ENCODE measurements at places on chromosomes 5 and 9.

DNA sequence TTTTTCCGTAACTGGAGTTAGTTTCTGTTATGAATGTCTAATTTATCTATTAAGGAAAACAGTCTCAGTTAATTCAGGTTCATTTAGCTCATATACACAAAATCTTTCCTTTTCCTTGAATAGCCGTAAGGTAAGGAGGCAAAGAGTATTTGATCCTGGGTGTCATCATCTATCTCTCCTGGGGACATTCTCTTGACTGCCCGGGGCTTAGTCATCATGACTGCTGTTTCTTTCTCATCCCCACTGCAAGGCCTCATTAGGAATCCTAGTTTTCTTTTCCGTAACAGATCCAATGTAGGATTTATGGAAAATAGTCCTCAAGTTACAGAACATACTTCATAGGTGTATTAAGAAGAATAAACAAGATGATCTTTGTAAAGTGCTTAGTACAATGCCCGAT lies 134.9 kb upstream of the CHD1 start:
- DNase-seq: no peak

DNA sequence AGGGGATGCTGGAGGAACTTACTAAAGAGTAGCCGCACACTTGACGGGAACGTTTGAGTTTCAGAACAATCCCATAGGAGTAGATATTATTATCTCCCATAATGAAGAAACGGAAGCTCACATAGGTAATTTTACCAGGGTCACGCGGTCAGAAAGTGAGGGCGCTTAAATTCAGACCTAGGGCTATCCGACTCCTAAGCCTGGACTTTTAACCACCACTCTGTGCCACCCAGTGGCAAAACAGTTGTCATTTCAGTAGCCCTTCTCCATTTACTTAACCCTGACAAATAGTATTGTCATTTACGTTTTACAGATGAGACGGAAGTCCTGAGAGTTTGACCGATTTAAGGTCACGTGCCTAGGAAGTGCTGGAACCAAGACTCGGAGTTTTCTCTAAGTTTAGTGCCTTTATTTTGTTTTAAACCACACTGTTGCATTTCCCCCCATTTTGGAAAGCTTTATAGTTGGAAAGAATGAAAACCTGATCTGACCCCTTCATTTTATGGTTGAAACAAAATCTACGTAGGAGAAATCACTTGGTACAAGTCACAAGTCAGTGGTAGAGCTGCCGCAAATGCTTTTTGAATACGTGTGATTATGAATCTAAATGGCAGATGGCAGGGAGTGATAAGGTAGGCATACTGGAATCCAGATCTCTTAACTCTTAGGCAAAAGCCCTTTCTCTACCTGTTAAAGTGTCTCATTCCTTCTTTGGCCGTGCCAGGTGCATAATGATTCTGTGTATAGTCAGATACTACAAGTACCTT lies 650 bp downstream of the MRRF start:
- peak; percentile 32 for DNase-seq

DNA sequence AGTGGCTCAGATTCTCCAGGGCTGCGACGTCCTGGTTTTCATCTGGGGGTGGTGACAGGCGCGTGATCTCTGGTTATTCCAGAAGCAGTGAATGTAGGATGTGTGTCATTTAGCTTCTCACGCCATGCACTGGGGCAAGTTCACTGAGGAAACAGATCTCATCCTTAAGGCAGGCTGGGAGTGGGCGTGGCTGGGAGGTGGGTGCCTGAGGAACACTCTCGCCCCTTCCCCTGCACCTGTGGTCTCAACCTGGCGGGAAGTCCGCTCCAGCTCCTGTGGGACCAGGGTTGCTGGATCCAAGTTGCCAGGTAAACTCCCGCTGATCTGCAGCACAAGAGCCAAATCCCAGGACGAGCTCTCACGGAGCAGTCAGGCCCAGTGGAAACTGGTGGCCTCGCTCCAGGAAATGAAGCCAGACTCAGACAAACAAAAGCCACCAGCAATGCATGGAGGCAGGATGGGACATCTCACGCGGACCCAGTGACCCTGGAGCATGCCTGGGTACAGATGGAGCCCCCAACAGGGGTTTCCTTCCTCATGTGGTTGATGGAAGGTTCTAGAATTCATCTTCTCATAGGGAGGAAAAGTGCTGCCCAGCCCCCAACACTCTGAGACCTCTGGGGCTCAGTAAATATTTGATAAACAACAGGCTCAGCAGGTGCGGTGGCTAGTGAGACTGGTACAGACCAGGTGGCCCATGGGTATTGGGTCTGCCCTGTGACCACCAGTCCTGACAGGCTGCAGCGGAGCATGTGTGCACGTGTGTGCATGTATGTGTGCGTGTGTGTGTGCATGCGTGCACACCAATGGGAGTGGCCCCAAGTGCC lies 16.3 kb upstream of the SLC12A7 start:
- DNase-seq: peak; percentile 88

DNA sequence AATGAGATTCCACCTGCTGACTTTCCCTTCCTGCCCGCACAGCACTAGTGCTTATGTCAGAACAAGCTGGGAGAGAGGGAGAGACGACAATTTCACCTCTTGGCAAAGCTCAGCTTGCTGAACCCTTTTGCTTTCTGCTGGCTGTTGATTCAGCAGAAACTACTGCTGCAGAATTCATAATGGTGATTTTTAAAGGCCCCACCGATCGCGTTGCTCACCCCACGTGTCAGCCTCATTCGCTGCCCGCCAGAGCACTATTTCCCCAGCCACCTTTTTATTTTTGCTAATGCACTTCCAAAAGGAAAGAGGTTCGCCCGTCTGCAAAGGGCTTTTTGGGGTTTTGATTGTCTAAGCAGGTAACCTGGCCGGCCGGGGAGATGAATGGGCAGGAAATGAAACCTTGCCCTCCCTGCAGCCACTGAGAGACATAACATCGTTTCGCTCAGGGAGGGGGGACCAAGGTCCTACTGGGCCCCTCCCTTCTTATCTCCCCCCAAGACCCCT lies 1.3 kb downstream of the PPP2R2B start:
- no peak for DNase-seq

DNA sequence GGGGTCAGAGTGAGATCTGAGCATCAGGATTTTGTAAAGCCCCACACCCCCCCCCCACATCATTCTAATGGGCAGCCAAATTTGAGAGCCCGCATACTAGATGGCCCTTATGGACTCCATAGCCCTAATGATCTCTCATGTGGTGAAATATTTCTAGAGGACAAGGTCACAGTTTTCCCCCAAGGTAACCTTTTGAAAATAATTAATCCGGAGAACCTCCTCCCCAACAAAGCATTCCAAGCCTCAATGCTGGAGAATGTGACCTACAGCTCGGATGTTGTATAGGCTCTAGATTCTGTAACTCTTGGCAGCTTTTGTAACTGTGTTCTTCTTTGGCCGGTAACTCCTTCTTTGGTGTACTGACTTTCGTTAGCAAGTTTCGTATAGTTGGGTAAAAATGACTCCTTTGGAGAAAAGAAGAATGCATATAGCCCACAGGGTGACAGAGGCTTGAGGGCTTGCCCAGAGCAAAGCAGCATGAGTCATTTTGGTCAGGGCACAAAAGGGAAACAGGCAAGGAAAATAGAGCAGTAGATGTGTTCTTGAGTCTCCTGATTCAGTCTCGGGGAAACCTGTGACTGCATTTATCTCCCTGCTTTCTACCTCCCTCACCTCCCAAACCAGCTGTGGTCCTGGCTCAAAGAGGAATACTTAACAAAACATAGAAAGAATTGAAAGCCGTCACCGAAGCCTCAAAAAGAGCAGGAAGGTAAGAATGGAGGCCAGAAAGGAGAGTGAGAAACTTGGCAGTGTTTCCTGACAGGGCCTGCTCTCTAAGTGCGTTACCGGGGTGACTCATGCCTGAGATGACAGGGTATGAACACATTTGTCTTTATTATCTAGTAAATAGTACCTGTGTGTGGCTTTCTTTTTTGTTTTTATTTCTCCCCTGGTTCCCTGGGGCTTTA lies 6.6 kb upstream of the XPA start:
- DNase-seq: peak; percentile 5

DNA sequence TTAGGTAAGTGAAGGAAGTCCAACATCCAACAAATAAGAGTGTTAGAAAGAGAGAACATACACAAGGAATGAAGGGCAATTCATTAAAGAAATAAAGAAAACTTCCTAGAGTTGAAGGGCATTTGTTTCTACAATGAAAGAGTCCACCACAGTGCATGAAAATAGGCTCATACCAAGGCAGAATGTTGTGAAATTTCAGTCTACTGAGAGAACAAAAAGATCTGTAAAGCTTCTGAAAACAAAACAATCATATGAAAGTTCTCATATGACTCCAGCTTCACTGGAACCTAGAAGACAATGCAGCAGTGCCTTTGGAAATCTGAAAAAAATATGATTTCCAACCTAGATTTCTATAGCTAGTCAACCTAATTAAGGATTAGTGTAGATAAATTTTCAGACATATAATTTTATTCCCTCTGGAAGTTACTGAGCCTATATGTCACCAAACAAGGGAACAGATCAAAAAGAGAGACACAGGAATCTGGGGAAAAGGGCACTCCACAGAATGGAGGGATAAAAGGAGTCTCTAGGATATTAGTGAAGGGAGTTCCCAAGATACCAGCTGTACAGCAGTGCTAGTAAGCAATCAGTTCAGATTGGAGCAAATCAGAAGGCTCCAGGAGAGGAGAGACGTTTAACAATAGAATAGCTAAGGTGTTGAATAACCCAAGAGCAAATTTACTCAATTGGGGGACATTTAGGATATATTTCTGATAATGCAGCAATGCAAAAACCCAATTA lies 5.8 kb downstream of the C5orf58 start:
- DNase-seq: no peak

DNA sequence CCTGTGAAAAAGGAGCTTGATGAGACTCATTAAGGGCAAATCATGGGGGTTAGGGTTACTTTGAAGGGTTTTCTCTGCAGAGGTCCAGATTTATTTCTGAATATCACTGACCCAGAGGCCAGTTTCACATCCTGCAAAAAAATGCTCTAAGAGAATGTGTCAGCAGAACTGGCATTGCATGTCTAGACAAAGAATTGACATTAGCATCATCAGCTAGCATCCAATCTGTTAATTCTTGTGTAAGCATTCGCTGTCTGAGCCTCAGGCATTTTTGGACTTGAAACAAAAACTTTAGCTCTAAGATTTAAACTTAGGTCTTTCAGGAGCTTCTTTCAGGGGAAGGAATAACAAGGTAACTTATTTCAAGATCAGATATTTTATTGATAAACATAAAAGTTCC lies 187.9 kb upstream of the ELL2 start:
- DNase-seq: no peak

GRCh38 chr5:93674138-93674537 lies 67.3 kb downstream of the POU5F2 start:
- DNase-seq: no peak

All from NCI-H2029 (cell line).